T-helper 22 cell (primary cell): ENCODE measurements at places on chromosomes 12 and 14.

DNA sequence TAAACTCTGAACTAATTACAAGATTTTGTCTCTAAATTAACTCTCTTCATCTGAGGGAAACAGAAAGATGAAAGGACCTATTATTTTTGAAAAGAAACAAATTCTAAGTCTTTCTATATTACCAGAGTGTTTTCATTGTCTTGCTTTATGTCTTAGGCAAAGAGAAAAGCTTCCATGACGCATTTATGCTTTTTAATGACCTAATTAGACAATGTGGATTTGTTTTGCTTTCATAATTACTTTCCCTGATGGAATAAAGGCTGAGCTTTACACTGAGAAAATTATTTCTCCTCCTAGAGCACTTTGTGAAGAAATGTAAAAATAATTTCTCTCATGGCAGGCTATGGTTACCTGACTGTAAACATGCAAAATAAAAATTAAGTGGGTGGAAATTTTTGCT, 138.0 kb upstream of the SLCO1C1 start:
- DNase-seq, result no peak

- no peak for DNase-seq
These were observed 42.1 kb downstream of the IGF1 start for GRCh38 chr12:102438047-102438826.

DNA sequence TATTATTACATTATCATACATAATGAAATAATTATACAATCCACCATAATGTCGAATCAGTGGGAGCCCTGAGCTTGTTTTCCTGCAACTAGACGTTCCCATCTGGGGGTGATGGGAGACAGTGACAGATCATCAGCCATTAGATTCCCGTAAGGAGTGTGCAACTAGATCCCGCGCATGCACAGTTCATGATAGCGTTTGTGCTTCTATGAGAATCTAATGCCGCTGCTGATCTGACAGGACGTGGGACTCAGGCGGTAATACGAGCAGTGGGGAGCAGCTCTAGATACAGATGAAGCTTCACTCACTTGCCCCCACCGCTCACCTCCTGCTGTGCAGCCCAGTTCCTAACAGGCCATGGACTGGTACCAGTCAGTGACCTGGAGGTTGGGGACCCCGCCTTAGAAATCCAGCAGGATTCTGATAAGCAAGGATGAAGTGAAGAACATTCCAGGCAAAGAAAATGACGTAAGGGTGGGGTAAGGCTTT, 204.6 kb downstream of the ETV6 start:
- DNase-seq, result no peak

DNA sequence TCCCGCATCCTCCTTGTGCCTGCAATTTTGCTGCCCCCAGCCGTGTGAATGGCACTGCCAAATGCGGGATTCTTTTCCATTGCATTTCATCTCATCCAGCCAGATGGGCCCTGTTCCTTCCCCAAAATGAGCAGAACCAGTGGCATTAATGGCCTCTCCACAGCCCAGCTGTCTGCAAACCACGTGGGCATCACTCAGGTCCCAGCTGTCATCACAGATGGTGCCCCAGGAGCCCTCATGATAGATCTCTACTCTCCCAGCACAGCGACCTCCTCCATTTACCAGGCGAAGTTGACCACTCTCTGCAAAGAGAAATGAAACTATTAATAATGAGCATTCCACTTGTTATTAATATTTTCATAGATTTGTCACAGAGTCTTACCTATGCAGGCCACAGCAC, 17.1 kb downstream of the CD163 start:
- no peak for DNase-seq

GRCh38 chr12:3476403-3476802, 14.6 kb upstream of the PRMT8 start:
- no peak for DNase-seq

DNA sequence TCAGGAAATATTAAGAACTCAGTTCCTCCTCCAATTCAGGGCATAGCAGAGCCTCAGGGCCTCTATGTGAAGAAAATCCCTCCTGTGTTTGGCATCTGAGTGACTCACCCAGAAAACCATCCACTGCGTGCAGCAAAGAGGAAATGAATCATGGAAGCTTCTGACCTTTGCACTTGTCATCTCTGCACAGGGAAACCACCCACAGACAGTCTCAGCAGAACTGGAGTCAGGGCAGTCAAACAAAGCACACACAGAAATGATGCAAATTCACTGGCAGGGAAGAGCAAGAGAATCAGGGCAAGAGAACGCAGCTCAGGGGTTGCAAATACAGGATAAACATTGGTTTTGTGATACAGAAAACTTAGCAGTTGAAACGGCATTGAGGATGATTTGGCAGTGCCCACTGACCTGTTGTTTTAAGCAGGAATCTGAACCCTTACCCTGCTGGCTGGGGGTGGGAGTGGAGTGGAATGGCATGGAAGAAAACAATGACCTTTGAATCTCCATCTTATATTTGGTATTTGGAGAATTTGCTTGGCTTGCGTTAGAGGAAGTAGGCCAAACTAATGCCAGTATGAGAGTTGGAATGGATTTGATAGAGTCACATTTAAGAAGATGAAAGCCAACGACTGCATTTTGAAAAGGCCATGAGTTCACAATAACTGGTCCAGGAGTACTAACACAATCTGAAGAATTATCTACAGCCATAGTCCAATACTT, 53.5 kb downstream of the PHLDA1 start:
- DNase-seq, result peak; percentile 77

GRCh38 chr12:107373238-107373809, 280.0 kb upstream of the CRY1 start:
- DNase-seq, result no peak

- no peak for DNase-seq
These were observed 79.0 kb downstream of the TMX1 start for GRCh38 chr14:51318813-51319597.

DNA sequence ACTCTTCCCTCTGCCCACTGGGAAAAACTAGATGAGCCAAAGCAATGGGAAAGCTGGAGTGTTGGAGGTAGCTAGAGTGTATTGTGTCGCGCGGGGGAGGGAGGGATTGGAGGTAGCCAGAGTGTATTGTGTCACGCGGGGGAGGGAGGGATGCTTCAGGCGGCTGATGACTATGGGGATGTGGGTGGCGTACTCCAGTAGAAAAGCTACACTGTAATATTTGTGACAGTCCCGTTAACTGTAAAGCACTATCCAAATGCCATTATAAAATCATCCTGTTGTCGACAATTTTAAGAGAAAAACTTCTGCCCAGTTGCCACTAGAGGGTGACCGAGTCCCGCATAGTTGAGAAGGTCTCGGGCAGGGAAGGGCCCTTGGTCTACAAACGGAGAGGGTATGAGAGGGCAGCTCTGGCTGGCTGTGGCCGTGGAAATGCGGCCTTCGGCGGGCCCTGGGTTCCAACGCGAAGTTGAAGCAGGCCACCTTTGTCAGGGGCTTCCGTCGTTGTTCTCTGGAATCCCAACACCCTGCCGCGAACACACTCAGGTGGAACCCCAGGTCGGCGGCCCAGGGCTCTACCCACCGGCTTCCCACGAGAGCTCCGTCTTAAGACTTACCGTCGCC, 15.1 kb upstream of the PLEK2 start:
- DNase-seq, result peak; percentile 35

DNA sequence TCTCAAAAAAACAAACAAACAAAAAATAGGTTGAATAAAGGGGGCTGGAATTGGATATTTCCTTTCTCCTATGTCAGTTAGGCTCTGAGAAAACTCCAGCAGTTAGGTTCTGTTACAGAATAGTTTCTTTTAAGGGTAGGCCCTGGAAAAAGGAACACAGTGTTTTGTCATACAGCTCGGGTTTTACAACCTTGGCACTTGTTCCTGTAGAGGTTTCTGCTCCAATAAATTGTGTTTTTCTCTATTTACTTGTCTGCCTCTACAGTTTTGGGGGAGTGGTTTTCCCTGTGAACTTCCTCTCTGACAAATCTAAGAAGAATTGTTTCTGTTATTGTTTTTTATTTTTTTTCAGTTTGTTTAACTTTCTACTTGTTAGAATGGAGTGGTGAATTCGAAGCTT, 167.6 kb downstream of the ACSS3 start:
- no peak for DNase-seq

GRCh38 chr12:68030248-68030647, 41.0 kb downstream of the IFNG-AS1 start:
- DNase-seq, result no peak
